Activated T-cell treated with anti-CD3 and anti-CD28 coated beads, Interleukin-2, amount 50 U/mL, for 72 hours (primary cell): ENCODE measurements at places on chromosomes 4 and X. TPM values are rescaled to one million over a fixed set of nuclear protein-coding genes. Genes with fewer than 3 reads are reported as not detected.

- DNase-seq = no peak
Measured at GRCh38 chr4:152083338-152083737, 322.5 kb upstream of the GATB start.

- no peak for DNase-seq
Measured at GRCh38 chr4:7059662-7060061, 8.2 kb downstream of the GRPEL1 start.

GRCh38 chr4:10032625-10033024 is 11.3 kb upstream of the SLC2A9 start:
- no peak for DNase-seq

- no peak for DNase-seq
Measured at GRCh38 chrX:131975851-131976250, 47.3 kb upstream of the STK26 start.

DNA sequence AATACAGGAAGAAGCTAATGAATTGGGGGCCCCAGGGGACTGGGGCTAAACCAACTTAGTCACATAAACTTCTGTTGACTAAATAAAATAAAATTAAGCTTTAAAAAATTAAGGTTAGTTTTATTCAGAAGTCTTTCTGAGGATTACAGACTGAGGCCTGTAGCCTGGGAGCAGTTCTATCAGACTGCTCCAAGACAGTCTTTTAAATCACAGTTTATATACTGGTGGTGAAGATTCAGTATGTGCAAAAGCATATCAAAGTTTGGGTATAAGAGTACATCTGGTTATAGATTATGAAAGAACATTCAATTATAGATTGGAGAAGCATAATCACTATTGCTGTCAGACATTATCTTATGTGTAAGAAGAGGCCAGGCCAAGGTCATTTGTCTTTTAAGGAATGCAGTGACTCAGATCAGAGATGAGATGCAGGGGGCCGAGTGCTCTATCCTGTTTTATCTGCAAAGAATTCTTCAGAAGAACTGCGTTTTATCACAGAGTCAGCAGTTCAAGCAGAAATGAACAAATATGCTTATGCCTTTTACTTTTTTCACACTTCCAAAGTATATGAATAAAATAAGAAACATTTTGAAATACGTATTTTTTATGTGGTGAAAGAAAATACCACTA is 109.4 kb downstream of the PDHA2 start:
- no peak for DNase-seq

GRCh38 chr4:108166038-108166437 is 2.7 kb downstream of the LEF1 start:
- DNase-seq = peak; percentile 57

- no peak for DNase-seq
Measured at GRCh38 chr4:174855050-174855449, 26.0 kb upstream of the GLRA3 start.

The PRSS48 gene
- not detected for total RNA-seq
